Bronchial epithelial cell (primary cell): ENCODE measurements at places on chromosomes 13 and 19.
A peak's percentile ranks its signal among the peaks of the same experiment; 100 is the strongest.

DNA sequence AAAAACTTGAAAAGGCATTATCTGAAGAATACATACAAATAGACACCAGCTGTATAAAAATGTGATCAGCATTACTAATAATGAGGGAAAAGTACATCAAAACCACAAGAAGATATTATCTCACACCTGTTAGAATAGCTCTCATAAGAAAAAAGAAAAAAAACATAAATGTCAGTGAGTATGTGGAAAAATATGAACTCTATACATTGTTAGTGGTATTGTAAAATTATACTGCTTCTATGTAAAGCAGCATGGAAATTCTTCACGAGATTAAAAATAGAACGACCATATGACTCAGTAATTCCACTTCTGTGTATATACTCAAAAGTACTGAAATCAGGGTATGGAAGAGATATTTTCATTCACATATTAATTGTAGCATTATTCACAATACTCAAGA lies 1146.4 kb downstream of the SLITRK5 start:
- no peak for DNase-seq

- no peak for DNase-seq
These were observed 27.5 kb downstream of the CERS1 start for GRCh38 chr19:18868380-18869022.

DNA sequence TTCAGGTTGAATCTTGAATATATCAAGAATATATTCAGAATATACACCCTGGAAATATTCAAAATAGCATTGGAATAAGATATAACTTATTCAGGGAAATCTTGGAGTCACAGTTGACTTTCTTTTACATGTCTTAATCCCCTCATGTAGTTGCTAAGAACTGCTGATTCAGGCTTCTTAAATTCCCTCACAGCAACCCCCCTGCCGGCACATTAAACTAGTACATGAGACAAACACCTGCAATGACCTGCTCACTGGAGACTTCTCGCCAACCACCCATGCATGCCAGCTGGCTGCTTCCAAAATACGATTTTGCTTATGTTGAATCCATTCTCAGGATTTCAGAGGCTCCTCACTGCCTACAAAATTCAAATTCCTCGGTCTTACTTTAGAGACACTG lies 997.1 kb downstream of the EFNB2 start:
- DNase-seq = no peak

DNA sequence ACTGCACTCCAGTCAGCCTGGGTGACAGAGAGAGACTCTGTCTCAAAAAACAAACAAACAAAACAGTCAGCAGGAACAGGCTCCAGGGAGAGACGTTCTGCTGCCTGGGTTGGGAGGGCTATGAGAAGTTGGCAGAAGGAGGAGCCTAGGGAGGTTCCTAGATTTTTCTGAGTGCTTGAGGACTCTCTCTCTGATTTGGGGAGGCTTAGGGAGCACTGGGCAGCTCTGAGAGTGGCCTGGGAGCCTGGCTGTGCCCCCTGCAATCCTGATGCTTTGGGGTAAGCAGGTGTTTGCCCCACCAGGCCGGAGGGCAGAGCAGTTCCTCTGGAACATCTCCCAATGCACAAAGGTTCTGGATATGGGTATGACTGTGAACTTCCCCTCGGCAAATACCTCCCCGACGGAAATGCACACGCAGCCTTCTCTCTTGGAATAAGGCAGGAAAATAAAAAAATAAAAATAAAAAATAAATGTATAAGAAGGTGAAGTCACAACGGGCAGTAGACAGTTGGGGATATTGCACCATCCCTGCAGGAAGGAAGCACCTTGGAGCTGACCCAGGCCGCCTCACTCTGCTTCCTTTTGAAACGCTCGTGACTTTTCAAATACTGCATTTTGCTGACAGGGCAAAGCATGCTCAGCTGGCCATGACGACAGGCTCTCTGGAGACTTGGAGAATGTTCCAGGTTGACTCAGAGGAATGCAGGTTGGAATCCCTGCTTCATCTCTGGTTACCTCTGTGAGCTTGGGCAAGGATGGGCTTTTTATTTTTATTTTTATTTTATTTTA lies 26.5 kb upstream of the HOMER3 start:
- peak; percentile 79 for DNase-seq

DNA sequence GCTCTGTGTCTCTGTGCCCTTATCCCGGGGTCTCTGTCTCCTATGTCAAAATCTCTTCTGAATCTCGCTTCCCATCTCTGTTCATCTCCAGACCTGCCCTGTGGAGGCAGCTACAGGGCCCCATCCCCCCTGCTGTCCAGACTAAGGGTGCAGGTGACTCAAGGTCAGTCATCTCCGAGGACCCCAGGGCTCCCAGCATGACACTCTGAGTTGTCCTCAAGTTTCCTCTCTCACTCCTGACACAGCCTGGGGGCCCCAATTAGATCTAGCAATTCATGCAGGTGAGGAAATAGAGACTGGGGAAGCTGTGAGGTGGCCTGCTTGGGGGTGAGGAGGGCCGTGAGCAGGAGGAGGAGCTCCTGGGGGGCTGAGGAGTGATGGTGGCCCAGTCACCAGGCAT lies 2.1 kb upstream of the CNFN start:
- no peak for DNase-seq

- peak; percentile 85 for DNase-seq
These were observed 63.1 kb downstream of the SERP2 start for GRCh38 chr13:44436589-44437337.

GRCh38 chr13:45143346-45143751 lies 23.0 kb downstream of the GTF2F2 start:
- DNase-seq = no peak

DNA sequence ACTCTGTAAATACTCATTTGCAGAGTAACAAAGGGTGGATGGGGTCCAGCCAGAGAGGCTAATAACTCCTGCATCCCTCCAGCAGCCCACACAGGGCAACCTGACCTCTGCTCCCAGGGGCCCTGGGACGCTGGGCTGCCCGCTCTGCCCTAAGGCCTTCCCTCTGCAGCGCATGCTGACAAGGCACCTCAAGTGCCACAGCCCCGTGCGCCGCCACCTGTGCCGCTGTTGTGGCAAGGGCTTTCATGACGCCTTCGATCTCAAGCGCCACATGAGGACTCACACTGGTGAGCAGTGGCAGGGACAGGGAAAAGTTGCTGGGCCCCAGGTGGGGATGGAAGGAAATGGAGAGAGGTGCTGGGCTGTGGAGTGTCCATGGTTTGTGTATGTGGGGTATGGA lies 1.7 kb downstream of the OVOL3 start:
- DNase-seq = no peak

- DNase-seq = no peak
These were observed 158.1 kb upstream of the SGCG start for GRCh38 chr13:23022704-23023103.

GRCh38 chr13:113005076-113005865 lies 36.3 kb downstream of the MCF2L start:
- no peak for DNase-seq

DNA sequence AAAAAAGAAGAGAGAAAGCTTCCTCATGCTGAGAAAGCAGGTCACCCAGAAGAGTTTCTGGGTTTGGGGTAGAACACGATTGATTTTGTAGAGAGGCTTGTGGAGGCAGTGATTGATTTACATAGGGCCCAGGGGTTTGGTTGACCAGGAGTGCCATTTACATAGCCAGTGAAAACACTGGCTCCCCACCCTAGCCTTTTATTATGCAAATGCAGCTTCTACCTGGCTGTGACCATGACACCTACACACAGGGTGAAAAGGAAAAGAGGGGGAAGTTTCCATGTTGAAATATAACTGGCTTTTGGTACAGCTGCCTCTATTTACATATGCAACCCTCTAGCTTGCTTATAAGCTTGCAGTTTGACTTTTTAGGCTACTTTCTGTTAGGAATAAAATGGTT lies 62.0 kb downstream of the ZNF100 start:
- DNase-seq = no peak

DNA sequence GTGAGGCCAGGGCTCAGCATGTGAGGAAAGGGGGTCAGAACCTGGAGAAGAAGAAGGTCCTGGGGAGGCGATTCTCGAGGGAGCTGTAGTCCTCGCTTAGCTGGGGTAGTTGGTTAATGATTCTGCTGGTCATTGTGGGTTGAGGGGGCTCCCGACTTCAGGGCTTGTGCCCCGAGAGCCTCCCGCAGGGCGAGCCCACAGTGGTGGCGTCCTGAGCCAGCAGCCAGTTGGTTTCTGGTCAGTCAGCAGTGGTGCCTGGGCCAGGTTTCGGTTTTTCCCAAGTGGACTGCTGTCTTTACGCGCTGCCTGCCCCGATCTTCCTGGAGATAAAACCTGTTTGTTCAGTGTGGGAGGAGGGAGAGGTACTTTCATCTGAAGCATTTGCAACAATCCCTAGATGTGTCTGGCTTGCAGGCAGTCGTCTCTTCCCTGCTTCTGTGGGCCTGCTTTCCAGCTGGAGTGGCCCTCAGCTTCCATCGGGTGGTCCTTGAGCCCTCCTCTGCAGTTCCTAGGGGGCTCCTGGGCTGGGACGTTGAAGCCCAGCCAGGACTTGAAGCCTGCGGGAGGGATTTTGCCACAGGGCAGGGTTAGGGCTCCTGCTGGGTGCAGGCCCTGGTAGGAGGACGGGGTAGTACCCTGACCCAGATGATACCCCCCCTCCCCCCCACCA lies 3.2 kb downstream of the PTBP1 start:
- peak; percentile 43 for DNase-seq

- no peak for DNase-seq
These were observed 180.4 kb downstream of the ZNF536 start for GRCh38 chr19:30552593-30552992.

DNA sequence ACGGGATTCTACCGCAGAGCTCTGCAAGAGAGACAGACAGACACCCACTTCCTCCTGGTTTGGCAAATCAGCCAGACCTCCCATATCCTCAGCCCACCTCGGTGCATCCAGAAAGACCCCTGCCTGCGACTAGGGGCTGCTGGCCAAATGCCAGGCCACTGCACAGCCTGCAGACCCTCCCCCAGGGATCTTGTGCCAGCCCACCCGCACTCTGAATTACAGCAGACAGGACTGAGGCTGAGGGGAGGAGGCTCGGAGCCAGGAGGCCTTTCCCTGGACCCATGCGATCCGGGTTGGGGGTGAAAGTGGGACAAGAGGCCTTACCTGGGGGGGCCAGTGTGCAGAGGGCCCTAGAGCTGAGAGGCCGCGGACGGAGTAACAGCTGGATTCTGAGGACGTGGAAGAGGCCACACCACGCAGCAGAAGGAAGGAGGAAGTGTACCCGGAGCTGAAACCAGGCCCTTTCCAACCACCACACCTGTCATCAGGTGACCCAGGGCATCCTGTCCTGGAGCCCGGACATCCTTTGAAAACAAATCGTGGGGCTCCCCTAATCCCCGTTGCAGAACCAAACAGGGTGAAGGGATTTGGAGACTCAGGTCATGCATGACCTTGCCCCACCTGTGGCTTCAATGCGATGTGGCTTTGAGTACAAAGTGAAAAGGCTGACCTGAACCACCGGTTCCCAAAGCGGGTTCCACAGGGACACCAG lies 993 bp downstream of the FUT6 start:
- no peak for DNase-seq

GRCh38 chr13:36736119-36736726 lies 62.4 kb downstream of the SERTM1 start:
- DNase-seq = peak; percentile 36

- no peak for DNase-seq
These were observed 533.2 kb upstream of the PCDH9 start for GRCh38 chr13:67763384-67763783.

GRCh38 chr19:47022541-47023447 lies 3.2 kb downstream of the NPAS1 start:
- DNase-seq = no peak

DNA sequence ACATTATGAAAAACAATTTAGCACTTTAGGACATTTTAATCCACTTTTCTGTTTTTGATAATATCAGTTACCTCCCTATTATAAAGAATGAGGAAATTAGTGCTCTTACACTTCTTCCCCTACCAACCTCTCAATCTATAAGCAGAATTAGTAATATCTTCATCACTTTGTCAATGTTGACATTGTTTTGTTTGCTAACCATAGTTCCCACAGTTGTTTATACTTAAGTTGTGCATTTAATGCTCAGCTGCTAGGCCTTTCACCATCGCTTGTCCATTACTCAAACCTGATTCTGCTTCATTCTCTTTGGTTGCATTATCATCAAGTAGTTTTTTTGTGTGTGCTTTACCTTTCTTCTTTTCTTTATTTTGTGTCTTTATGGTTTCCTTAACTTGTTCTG lies 132.1 kb downstream of the CDK8 start:
- DNase-seq = peak; percentile 67

- DNase-seq = no peak
These were observed 272.0 kb upstream of the TMTC4 start for GRCh38 chr13:100946588-100946987.

DNA sequence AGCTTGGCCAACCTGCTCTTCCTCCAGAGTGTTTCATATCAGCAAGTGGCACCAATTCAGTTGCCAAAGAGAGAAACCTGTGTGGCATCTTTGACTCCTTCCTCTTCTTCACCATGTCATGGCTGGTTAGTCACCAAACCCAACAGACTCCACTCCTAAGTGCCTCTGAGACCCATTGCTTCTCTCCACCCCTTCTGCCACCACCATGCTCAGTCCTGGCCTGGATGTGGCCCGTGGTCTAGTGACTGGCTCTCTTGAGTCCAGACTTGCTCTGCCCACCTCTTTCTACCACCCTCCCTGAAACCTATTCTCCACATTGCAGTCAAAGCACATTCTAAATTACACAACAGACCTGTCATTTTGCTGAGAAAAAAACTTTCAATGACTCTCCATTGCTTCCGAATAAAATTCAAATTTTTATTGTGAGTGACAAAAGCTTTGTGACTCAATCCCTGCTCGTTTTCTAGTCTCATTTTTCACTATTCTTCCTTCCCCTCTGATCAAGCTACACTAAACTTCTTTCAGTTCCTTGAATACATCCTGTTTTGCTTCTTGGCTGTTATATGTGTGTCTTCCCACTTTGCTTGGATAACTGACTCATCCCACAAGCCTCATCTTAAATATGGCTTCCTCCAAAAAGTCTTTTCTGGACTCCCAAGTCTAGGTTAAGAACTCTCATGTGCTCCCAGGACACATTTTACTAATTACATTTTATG lies 12.0 kb upstream of the TNFSF11 start:
- DNase-seq = no peak

DNA sequence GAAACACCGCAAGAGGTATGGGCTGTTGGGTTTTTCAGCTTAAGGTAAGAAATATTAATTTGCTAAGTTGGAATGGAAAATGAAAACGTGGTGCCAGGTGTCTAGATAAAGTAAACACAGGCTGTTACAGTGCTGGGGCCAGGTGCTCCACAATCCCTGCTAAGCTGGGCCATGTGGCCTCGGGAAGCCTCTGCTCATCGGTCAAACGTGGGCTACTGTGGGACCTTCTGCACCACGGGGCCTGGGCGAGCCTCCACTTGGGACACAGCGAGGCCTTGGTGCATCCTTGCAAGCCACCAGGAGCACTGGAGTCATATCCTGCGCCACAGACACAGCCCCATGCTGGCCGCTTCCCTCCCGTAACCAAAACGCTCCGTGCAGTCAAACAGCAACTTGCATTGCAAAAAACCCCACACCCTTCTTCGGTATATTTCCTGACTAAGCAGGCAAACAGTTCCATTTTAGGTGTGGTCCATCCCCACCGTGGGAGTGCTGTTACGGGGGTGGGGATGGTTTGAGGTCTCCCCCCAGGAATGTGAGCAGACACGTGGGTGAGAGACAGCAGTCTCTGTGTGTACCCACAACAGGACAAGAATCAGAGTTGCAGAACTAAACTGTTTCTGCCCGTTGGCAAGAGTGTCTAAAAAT lies 96.3 kb upstream of the SOX1 start:
- DNase-seq = no peak

GRCh38 chr13:114015111-114015968 lies 41.5 kb upstream of the C13orf46 start:
- DNase-seq = peak; percentile 10

GRCh38 chr19:14550201-14550754 lies 20.9 kb downstream of the TECR start:
- DNase-seq = peak; percentile 72

- no peak for DNase-seq
These were observed 95.6 kb downstream of the DLEU7 start for GRCh38 chr13:50747737-50748350.
